Gastrocnemius medialis (tissue), 4 donors: ENCODE measurements at places on chromosomes 7 and 10. TPM values are rescaled to one million over a fixed set of nuclear protein-coding genes. Genes with fewer than 3 reads are reported as not detected.

GRCh38 chr7:2465928-2466327, 10.3 kb downstream of the GRIFIN start:
- no peaks in the 10 kb centered on the region for H3K36me3 ChIP-seq
- H3K27ac ChIP-seq = no peak overlapping the region
- no peaks in the 10 kb centered on the region for H3K4me1 ChIP-seq
- DNase-seq = no peak
- H3K4me3 ChIP-seq = no peak overlapping the region

GRCh38 chr7:101133621-101134398, 6.9 kb downstream of the SERPINE1 start:
- H3K36me3 ChIP-seq = no peaks in the 10 kb centered on the region
- no peak overlapping the region for H3K4me3 ChIP-seq

GRCh38 chr10:4242561-4243035, 457.6 kb upstream of the KLF6 start:
- H3K27ac ChIP-seq = peak overlapping the region; percentile 76
- peaks cover 33% of the 10 kb centered on the region for H3K4me1 ChIP-seq
- no peaks in the 10 kb centered on the region for H3K27me3 ChIP-seq
- no peaks in the 10 kb centered on the region for H3K36me3 ChIP-seq
- H3K4me3 ChIP-seq = peak overlapping the region; percentile 50

DNA sequence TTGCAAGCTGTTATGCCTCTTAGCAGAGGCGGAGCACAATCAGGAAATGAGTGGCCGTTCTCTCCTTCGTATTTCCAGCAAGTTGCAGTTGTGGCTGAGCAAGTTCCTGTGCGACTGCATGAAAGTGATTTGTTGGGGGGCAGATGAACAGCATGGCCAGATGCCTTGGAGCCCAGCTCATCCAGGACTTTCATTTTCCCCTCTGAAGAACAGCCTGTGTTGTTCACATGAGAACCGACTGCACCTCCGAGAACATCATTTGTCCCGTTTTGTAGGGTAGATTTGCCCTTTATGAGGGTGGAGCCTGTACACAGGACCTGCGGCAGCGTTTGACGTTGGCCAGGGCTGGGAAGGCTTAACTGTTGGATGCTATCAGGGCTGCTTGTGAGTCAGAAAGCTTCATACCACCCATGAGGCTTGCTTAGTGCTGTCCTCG, 4.4 kb downstream of the BAG3 start:
- H3K4me3 ChIP-seq = peak overlapping the region; percentile 81
- DNase-seq = peak; percentile 84
- H3K4me1 ChIP-seq = peaks cover 64% of the 10 kb centered on the region
- no peaks in the 10 kb centered on the region for H3K27me3 ChIP-seq
- no peaks in the 10 kb centered on the region for H3K36me3 ChIP-seq
- H3K27ac ChIP-seq = peak overlapping the region; percentile 99

ARMC3 gene
- total RNA-seq = not detected

WIPF3 gene
- total RNA-seq = 9.8 TPM

LRGUK gene
- total RNA-seq = 0.10 TPM

UMAD1 gene
- total RNA-seq = 10.2 TPM
